ENCODE measurements at places on chromosomes 6 and 20.

GRCh38 chr6:155447949-155448348 lies 7.7 kb downstream of the NOX3 start:
- DNase-seq = no peak

DNA sequence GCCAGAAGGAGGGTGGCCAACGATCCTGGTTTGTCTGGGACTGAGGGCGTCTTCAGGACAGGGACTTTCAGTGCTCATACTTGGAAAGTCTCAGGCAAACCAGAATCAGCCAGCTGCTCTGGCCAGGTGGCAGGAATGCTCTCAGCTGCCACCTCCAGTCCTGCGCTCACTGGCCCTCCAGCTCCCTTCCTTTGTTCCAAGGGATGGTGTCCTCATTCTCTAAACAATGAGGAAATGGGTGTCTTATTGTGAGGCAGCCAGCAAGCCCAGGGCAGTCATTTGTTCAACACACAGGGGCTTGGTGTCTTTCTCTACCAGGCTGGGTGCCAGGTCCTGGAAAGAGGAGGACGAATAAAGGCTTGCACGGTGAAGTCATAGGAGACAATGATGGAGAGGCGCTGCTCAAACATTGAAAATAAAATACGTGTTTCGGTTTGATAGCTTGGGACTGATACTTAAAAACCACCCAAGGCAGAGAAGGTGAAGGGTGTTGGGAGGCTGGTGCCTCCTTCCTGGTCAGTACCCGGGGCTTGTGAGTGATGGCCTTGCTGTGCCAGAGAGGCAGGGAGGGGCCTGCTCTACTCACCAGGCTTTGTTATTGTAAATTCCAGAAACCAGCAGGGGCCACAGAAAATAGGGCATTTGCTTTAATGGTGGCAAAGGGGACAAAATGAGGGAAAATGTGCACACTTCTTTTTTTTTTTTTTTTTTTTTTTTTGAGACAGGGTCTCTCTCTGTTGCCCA lies 11.3 kb upstream of the TMEM181 start:
- DNase-seq = no peak

- DNase-seq = no peak
These were observed 40.4 kb downstream of the FAM184A start for GRCh38 chr6:119037941-119038623.

DNA sequence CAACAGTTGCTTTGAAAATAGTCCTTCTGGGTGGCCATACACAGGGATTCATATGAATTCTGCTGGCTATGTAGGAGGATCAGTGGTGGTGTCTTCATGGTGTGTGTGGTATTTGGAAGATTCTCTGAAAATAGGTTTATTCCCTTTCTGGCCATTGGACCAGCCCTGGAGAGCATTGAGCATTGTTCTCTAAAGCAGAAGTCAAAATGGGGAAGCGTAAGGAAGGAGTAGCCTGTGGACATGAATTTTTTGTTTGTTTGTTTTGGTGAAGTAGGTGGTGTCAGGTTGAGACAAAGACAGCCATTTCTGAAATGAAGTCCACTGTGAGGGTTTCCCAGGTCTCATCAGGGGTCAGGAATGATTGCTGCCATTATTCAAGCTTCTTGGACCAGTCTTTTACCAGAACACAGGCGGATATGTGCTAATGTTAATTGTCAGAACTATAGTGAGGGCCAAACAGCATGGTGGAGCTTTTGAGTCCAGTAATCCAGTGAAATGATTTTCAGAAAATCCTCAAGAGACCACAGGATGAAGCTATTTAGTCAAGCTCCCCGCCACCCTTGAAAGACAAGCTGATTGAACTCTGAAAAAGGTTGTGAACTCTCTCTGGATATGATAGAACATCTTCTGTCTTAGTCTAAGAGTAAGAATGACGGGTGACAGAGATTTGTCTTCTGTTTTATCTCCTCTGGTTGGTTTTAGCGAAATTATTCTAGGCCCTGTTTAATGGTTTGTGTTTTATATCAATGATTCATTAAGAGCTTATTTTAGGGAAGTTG lies 60.0 kb downstream of the DNAH8 start:
- peak; percentile 30 for DNase-seq

- DNase-seq = no peak
These were observed 115.0 kb downstream of the PRKN start for GRCh38 chr6:162612613-162613012.

- DNase-seq = peak; percentile 31
These were observed 88.3 kb downstream of the CEBPB start for GRCh38 chr20:50278684-50279531.

- no peak for DNase-seq
These were observed 32.2 kb downstream of the ILRUN start for GRCh38 chr6:34664256-34664971.

Measured in CD14-positive monocyte (primary cell).